NCI-H1436 (cell line): ENCODE measurements at places on chromosomes 11 and 22.

GRCh38 chr11:2425506-2425905 lies 18.8 kb downstream of the TRPM5 start:
- no peak for DNase-seq

DNA sequence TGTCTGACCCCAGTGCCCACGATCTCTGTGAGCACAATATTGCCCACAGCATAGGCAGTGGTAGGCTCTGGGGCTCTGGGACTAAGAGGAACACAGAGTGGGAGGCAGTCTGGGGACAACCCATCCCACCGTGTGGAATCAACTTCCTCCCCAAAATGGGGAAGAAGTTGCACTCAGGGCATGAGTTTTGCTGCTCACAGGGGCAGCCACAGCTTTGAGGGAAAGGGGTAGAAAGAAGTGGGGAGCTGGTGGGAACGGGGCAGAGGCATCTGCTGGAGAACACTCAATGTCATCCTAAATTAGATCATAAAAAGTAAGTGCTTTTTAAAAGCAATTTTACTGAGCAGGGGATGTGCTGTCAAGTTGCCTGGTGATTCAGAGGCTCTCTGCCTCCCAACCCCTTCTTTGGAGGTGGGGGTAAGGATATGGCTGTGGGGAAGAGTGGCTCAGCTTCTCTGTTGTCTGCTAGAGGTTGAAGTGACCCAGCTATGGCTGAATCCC lies 233.8 kb upstream of the NCAM1 start:
- no peak for DNase-seq

GRCh38 chr11:133386262-133386661 lies 146.0 kb downstream of the OPCML start:
- peak; percentile 50 for DNase-seq

- no peak for DNase-seq
Measured at GRCh38 chr11:94885133-94885532, 88.2 kb downstream of the CWC15 start.

DNA sequence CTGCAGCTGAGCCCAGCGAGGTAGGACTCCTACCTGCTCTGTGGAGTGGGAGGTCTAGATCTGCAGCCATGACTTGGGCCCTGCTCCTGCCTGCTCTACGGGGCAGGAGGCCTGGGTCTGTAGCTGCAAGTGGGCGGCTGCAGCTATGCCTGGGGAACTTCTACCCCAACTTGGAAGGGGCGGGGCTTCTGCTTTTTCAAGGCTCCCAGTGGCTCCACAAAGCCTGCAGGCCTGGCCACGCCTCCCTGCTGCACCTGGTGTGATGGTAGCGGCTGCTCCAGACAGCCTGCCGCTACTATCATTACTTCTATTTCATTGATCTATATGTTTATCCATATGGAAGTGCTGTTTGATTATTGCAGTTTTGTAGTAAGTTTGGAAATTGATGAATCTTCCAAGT lies 121.2 kb downstream of the NELL1 start:
- DNase-seq = no peak

DNA sequence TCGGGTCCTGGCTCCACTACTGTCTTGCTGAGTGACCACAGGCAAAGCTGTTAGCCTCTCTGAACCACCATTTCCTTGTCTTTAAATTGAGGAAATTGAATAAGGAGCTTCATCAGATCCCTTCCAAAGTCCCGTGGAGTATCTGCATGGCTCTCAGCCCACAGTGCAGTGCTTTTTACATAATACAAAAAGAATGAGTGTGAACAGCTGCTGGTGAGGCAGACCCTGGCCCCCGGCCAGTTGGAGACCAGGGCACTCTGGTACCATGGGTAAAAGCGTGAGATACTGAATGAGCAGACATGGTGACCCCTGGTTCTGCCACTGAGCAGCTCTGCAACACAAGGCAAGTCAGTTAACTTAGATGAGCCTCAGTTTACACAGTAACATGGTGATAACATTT lies 86.8 kb downstream of the GALNT18 start:
- DNase-seq = no peak

DNA sequence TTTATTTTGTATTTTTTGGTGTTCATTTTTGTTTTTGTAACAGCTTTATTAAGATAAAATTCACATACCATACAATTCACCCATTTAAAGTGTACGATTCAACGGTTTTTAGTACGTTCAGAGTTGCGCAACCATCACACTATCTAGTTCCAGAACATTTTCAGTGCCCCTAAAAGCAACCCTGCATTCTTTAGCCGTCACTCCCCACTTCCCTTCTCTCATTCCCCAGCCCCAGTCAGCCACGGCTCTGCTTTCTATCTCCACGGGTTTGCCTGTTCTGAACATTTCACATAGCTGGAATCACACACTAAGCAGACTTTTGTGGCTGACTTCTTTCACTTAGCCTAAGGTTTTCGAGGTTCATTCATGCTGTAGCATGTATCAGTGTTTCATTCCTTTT lies 9.6 kb upstream of the KCNQ1OT1 start:
- DNase-seq = no peak

DNA sequence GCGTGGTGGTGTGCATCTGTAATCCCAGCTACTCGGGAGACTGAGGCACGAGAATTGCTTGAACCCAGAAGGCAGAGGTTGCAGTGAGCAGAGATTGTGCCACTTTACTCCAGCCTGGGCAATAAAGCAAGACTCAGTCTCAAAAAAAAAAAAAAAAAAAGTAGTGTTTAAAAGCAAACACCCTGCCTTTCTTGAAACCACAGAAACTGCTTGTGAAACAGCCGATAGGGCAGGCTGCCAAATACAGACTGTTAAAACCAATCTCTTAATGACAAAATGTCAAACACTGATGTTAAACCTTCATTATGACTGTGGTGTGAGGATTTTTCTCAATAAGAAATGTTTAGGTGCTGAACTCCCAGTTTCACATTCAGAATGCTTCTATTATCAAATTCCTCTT lies 27.3 kb downstream of the MARK2 start:
- DNase-seq = no peak

DNA sequence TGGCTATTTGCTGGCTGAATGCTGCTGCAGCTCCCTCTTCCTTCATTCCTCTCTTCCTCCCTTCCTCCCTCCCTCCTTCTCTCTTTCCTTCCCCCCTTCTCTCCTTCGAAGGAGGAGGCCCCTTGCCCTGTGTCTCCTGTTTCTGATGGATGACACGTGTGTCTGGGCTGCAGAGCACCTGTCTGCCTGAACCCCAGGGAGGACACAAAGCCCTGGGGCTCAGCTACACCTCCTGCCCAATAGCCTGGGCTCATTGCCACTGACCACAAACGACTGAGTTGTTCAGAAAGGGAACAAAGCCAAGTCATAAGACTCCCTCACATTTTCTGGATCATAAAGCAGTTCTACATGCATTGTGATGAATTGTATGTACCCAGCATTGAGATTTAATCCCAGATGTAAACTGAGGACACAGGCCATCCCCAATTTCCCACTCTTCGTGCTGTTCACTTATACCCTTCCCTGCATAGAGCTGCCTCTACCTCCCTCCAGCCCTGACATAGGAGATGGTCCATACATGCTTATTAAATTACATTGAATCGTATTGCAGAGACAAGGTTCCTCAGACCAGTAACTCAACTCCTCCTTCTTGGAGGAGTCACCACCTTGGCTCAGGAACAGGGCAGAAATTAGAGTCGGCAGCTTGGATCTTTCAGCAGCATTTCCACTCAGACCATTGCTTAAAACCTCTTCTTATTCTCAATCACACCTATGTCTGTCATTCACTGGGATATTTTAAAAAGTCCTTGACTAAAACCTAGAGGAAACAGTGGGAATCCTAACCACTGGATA lies 1.2 kb downstream of the CSRP3 start:
- no peak for DNase-seq

- DNase-seq = no peak
Measured at GRCh38 chr11:3123305-3123704, 41.8 kb downstream of the OSBPL5 start.

DNA sequence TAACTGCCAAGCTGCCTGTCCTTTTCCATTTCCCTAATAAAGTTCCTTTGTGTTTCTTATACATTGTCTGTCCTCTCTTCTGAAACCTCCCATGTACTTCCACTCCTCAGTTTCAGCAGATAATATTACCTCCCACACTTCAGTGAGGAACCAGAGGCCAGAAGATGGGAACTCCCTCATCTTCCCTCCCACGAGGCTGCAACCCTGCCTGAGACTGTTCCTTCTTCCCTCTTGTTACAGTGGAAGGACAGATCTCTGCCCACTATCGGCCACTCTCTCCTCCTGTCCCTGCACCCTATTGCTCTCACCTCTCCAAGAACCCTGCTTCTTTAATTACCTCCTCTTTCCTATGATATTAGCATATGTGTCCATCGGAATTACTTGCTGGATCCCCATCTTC lies 38.1 kb upstream of the SWAP70 start:
- no peak for DNase-seq

- DNase-seq = no peak
Measured at GRCh38 chr22:31871480-31871879, 72.9 kb upstream of the YWHAH start.

- peak; percentile 82 for DNase-seq
Measured at GRCh38 chr11:66328302-66329144, 7.7 kb downstream of the RIN1 start.

DNA sequence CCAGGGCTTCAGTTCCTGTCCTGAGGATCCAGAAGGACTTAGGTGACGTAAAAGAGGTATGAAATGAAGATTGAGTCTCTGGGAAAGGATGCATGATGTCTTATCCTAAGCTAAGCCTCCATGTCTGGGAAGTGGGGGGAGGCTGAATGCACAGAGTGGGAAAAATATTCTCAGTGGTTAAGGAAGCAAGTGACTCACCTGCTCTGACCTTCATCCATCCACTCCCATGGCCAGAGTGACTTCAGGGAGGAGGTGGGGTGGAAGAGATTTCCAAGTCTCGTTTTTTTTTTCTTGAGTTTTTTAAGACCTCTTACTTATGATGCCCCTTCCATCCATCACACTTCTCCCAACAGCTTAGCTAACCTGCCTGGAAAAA lies 32.5 kb upstream of the POLD3 start:
- no peak for DNase-seq

GRCh38 chr22:50281957-50282356 lies 11.8 kb upstream of the MAPK11 start:
- DNase-seq = no peak

- DNase-seq = no peak
Measured at GRCh38 chr11:35526370-35526792, 965 bp upstream of the PAMR1 start.

DNA sequence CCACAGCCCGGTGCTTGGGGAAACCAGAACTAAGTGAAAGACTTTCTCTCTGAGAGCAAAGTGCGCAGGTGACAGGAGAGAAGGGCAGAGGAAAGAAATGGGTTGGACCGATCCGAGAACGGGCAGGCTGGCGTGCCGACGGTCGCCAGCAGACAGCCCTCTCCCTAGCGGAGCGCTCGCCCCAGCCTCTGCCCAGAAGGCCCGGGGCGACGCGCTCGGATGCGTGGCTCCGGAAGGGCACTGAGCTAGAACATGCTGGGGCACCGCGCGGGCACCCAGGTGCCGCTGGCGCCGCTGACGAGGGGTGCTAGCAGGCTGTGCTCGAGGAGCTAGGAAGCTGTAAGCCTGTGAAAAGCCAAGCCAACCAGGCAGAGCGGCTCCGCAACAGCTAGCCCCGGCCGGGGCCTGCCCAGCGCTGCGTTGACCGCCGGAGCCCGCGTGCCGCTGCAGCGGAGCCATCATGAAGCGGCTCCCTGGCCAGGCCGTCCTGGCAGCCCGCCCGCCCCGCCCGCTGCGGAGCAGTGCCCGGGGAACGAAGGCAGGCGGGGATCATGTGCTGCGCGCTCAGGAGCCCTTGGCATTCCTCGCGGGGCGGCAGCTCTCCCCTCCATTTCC lies 22.1 kb upstream of the RRAS2 start:
- DNase-seq = no peak

- DNase-seq = no peak
Measured at GRCh38 chr11:68302256-68302655, 10.1 kb upstream of the LRP5 start.

DNA sequence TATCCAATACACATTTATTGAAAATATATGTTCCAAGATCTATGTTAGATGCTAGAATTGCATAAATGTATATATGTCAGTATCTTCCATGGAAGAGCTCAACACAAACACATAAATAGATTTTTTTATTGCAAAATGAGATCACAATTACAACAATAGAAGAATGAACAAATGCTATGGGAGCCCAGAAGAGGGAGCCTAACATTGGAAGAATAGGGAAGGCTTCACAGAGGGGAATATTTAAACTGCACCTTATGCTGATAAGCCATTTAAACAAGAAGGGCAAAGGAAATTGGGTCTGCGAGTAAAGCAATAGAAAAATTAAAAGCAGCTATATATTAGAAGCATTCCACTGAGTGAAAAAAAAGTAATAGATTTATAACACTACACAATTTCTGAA lies 96.1 kb upstream of the LRRC55 start:
- no peak for DNase-seq

GRCh38 chr11:66187453-66187852 lies 81.0 kb upstream of the RAB1B start:
- no peak for DNase-seq

- peak; percentile 60 for DNase-seq
Measured at GRCh38 chr11:62081378-62082291, 42.2 kb upstream of the INCENP start.

- DNase-seq = peak; percentile 86
Measured at GRCh38 chr11:124174001-124174583, 9.1 kb upstream of the OR10D3 start.

DNA sequence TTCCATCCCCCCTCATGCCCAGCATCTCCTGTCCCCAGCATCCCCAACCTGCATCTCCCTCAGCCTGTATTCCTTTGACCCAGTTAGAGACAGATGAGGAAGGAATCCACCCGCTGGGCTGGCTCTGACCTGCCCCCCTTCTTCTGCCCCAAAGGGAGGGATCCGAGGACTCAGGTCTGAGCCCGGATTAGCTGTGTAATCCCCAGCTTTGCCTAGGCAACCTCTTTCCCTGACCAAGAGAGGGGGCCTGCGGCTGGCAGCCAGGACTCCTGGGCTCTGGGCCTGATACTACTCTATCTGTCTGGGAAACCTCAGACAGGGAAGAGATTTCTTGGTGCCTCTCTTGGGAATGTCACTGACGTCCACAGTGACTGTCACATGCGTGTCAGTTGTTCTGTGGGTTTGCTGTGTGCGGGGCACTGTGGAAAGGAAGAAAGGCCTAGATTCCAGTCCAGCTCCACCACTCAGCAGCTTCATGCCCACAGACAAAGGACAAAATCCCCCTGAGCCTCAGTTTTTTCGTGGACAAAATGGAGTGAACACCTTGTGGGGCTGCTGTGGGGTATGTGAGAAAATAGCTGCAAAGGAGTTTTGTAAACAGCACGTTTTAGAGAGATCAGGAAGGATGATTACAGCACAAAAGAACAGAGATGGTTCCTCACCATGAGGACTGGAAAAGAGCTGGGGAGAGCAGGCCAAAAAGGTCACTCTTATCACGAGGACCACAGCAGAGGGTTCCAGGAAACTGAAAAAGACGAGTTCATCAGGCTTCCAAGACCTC lies 1.3 kb upstream of the NDUFV1 start:
- no peak for DNase-seq

GRCh38 chr22:45763236-45763624 lies 91.6 kb downstream of the ATXN10 start:
- DNase-seq = no peak

DNA sequence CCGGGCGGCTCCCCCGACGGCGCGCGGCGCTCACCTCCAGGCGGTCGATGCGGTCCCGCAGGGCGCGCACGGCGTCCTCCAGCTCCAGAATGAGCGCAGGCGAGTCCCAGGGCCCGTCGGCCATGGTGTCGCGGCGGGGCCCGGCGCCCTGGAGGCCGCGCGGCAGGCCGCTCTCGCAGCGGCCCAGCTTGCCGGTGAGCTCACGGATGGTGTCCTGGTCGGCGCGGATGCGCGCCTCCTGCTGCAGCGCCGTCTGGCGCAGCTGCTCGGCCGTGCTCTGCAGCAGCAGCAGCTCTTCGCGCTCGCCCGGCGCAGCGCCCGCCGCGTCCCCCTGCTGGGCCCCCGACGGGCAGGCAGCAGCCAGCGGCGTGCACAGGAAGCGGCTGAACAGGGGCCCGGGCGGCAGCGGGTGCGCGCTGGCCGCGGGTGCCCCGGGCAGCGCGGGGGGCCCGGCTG lies 599 bp downstream of the NPTXR start:
- DNase-seq = peak; percentile 42
